Activated naive CD4-positive, alpha-beta T cell (primary cell): ENCODE measurements at places on chromosomes 7 and 10.

DNA sequence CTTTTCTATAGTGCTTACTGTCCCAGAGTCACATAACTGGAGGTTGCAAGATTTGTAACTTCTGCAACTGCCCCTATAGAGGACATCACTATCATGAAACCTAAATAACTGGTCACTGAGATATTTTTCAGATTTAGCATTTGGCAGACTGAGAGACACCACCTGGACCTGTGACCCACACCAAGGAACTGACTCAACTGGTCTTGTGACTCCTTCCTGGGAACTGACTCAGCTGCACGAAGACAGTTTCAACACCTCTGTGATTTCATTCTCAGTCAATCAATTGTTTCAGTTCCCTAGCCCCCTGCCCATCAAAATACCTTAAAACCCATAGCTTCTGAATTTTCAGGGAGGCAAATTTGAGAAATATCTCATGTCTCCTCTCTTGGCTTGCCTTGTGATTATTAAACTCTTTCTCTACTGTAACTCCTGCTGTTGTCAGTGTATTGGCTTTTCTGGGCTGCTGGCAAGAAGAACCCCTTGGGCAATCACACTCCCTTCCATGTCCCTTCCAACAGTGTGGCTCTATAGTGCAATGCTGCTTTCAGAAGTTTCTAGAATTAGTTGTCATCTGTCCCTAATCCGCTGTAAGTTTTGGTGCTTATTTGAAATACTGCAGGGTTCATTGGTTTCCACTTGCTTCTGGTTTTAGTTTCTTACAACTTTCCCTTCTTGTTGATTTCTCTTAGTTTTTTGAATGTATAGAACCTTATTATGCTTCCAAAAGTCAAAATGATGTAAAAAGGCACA is 127.8 kb upstream of the ADCY1 start:
- DNase-seq: no peak

- DNase-seq: no peak
These were observed 1068.9 kb downstream of the NXPH1 start for GRCh38 chr7:9502269-9502668.

DNA sequence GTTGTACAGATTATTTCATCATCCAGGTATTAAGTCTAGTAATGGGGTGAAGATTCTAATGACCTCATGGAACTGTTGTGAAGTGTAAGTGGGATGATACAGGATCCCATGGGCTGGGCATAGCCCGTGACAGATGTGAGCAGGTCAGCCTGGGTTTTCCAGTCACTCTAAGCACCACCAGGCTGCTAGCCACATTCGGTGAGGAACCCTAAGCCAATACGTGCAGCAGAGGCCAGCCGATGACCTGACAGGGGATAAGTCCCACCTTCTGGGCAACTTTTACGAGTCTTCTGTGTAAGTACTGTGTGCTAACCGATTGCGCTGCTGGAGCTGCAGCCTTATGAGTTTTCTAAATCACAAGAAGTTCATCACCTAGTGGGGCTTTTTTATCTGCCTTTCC is 7.3 kb downstream of the ZNF503 start:
- DNase-seq: no peak

DNA sequence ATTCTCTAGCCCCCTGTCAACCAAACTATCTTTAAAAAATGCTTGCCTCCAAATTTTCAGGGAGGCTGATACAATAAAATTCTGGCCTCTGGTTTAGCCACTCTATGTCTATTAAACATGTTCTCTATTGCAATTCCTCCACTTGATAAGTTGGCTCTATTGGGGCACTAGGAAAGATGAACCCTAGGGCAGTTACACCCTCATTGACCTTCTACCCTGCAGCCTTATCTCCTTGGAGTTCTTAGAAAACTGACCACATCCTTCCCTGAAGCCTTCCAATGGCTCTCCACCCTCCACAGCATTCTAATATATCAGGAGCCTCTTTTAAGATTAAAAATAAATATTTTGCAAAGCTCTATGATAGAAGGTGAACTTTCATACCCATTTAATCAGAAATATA is 30.6 kb downstream of the SVOPL start:
- no peak for DNase-seq
